Left renal pelvis (tissue), 4 donors: ENCODE measurements at places on chromosomes 12 and 14.

- DNase-seq, result no peak
Measured at GRCh38 chr12:19915392-19916195, 452.7 kb upstream of the PDE3A start.

DNA sequence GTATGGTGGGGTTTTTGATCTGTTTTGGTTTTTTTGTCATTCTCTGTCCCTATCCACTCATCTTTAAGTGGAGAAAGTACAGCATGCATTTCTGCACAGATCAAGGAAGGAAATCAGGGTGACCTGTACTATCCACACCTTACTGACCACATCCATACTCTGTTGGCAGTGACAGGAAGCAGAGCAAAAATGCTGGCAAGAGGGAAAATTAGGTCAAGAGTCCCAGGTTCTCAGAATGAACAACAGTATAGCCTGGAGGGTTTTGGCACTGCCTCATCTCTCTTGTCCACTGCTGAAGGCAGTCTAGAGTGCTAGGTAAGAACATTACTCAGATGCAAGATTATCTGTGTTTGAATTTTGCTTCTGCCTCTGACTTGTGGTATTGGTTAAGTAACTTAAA is 70.7 kb downstream of the TAOK3 start:
- DNase-seq, result no peak

DNA sequence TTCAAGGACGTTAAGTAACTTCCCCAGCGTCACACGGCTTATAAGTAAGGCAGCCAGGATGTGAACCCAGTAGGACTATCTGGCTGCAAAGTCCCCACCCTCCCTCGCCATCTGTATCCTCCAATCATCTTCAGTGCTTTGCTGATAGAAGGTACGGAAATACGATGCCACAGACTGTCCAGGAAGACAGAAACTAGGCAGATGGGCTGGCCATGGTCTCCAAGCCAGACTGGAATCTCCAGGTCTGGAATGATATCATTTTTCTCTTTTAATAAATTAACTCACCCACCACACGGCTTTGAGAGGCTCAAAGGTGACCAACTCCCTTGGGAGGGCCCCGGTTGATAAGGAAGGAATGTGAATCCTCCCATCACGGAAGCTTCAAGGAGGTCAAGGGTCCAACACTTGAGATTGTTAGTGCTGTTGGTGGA is 16.3 kb upstream of the BDKRB1 start:
- no peak for DNase-seq

- DNase-seq, result no peak
Measured at GRCh38 chr14:86787717-86788116, 1205.3 kb downstream of the GALC start.

DNA sequence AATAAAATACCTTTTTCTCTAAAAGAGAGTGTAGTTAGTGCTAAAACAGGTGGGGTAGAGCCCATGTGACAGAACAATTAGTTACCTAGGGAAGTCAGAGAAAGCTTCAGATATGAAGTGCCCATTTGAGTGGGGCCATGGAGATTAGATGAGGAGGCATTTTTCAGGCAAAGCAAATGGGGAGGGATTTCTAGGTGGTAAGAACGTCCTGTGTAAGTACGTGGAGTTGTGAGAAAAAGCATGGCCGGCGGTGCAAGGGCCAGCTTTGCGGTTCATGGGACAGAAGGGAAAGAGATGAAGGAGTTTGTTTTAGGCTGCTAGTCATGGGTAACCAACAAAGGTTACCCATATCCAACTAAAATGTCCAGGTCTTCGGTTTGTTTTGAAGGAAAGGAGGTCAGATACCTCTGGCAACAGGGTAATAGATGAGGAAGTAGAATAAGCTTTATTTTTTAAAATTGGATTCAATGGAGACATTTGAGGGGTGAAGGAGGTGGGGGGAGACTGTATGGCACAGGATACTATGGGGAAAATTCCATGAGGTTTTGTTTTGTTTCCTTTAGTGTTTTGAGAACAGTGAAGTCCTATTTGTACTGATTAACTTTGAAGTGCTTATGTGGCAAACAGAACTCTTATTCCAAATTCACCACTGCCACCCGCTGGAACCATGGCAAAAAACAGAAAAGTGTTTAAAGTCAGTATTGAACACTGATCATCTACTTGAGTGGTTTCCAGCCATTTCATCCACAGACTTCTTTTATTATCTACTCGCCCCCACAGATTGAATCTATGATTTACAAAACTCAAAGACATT is 10.0 kb upstream of the SNRPF start:
- no peak for DNase-seq

- DNase-seq, result no peak
Measured at GRCh38 chr12:5294274-5295070, 137.4 kb upstream of the NTF3 start.
